Stimulated activated CD8-positive, alpha-beta memory T cell treated with anti-CD3 and anti-CD28 coated beads, Interleukin-4, amount 100 ng/mL, for 4 hours (primary cell): ENCODE measurements at places on chromosomes 3 and 15.

DNA sequence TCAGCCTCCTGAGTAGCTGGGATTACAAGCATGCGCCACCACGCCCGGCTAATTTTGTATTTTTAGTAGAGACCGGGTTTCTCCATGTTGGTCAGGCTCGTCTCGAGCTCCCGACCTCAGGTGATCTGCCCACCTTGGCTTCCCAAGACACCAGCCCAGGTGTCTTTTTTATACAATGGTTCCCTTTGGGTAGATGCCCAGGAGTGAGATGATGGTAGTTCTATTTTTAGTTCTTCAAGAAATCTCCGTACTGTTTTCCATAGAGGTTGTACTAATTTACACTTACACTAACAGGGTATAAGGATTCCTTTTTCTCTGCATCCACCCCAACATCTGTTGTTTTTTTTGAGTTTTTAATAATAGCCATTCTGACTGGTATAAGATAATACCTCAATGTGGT is 94.3 kb downstream of the IGF2BP2 start:
- no peak for DNase-seq

GRCh38 chr3:170419557-170420087 is 954 bp downstream of the CLDN11 start:
- no peak for DNase-seq

DNA sequence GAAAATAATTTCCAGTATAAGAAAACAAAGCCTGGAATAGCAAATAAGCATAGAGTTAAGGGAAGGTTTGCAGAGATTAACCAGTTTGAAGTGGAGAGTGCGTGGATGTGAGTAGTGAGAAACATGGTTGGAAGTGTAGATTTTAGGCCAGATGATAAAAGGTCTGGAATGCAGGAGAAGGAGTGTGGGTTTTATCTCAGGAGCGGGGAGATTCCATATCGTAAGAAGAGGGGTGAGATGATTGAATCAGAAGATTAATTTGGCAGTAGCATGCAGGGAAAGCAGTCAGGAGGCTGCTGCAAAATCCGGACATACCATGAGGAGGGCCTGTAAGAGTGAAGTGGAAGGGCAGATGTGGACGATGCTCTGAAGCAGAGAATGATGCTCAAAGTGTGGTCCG is 13.7 kb downstream of the PPARG start:
- no peak for DNase-seq

DNA sequence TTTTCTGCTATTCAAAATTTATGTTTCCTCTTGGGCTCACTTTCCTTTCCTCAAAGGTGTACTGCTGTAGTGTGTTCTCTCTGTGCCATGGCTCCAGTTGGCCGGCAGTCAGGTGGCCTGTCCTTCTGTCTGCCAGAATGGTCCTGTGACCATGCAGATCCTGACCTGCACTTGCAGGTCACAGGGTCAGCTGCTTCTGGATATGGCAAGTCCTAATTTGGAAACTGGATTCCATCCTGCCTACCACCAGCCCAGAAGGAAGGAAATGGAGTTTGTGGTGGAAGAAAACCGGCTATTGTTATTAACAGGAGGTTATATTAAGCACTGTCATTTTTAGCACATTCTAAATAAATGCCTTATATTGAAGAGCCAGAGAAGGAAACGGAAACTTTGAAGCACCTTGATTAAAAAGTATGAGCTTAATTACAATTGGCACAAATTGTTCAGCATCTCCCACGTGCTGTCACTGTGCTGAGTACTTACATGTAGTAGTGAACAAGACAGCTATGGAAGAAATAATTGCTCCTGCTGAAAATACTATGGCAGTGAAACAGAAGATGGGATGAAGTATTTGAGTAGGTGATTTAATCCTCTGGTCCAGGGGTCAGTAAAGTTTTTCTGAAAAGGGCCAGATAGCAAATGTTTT is 362.8 kb downstream of the PTPRG start:
- DNase-seq, result no peak

DNA sequence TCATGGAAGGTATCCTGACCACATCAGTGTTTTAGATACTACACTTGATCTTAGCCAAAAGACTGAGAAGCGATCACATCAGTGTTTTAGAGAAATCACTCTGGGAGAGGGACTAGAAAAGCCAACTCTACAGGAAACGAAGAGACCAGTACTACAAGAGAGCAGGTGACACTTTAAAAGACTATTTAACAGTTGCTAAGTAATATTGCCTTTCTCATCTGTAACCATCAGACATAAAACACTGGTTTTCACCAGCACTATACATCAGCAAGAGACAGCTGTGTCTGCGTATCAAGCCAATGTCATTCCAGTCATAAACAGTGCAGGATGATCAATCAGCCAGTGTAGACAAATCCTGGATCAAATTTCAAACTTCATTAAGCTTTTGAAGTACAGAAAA is 66.7 kb downstream of the GLB1 start:
- DNase-seq, result no peak

GRCh38 chr3:5036858-5037257 is 57.6 kb downstream of the BHLHE40 start:
- no peak for DNase-seq
